ENCODE measurements at places on chromosomes 5 and 9.
A peak's percentile ranks its signal among the peaks of the same experiment; 100 is the strongest.

GRCh38 chr5:121053055-121053985 lies 589.2 kb downstream of the PRR16 start:
- no peaks in the 10 kb centered on the region for H3K4me1 ChIP-seq
- no peak overlapping the region for H3K4me3 ChIP-seq
- no peaks in the 10 kb centered on the region for H3K36me3 ChIP-seq
- H3K27me3 ChIP-seq: no peaks in the 10 kb centered on the region
- H3K27ac ChIP-seq: no peak overlapping the region
- DNase-seq: no peak

DNA sequence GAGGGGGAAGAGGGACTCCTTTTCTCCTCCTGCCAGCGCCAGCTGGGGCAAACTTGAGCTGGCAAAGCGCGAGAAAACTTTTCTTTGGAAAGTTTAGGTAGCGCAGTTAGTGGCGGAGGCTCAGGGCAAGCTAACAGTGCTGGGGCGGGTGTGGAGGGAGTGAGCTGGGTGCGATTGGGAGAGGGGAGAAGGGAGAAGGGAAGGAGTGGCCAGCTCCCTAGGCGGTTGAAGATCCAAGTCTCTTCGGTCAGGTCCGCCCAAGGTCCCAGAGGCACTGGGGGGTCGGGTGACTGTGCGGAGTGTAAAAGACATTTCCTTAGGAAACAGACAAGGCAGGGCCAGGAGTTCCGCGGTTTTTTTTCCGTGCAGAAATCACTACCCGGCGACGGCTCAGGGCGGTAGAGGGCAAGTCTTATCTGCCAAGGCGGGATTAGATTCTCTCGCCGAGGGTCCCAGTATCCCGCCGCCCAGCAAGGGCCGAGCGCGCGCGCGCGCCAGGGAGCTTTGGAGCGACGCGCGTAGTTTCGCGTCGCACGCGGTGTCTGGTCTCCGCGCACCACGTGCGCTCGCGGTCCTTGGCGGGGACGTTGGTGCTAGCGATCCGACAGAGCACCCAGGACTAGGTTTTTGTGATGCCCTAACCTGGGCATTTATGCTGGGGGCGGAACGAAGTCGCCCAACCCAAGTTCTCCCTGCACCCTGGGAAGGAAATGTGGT lies 33.6 kb upstream of the NFIB start:
- H3K36me3 ChIP-seq: no peaks in the 10 kb centered on the region
- peak overlapping the region; percentile 47 for H3K4me3 ChIP-seq
- H3K27me3 ChIP-seq: no peaks in the 10 kb centered on the region
- DNase-seq: no peak
- H3K27ac ChIP-seq: peak overlapping the region; percentile 36
- no peaks in the 10 kb centered on the region for H3K4me1 ChIP-seq

GRCh38 chr5:123599171-123599570 lies 87.2 kb downstream of the CSNK1G3 start:
- H3K4me3 ChIP-seq: no peak overlapping the region
- H3K4me1 ChIP-seq: no peaks in the 10 kb centered on the region
- H3K27me3 ChIP-seq: no peaks in the 10 kb centered on the region
- H3K27ac ChIP-seq: no peak overlapping the region

DNA sequence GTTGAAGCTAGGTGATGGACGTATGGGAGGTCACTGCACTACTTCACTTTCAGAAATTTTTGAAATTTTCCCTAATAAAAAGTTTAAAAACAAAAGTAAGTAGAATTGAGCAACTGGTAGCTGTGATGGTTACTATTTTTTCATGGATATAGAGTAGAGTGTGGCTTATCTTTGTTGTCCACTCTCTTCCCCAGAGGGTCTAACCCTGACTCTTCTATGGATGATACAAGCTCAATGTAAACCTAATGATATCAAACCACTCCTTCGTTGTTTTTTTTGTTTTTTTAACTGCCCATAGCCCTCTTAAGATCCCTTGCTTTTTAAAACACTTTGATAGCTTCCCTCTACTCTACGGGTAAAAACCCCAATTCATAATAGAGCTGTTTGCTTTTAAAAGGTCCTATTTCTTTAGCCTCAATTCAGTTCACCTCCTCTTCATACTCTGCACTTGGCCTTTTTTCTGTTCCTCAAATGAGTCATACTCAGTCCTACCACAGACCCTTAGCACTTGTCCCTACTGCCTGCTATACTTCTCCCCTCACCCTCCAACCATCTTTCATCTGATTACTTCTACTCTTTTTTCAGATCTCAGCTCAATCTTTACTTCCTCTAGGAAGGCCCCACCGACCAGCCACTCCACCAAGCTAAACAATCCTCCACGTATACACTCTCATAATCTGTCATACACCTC lies 2.6 kb downstream of the HDAC3 start:
- peaks cover 2% of the 10 kb centered on the region for H3K36me3 ChIP-seq
- no peaks in the 10 kb centered on the region for H3K27me3 ChIP-seq

- no peaks in the 10 kb centered on the region for H3K36me3 ChIP-seq
- no peak for DNase-seq
- H3K27ac ChIP-seq: no peak overlapping the region
- H3K4me1 ChIP-seq: no peaks in the 10 kb centered on the region
- no peaks in the 10 kb centered on the region for H3K27me3 ChIP-seq
- no peak overlapping the region for H3K4me3 ChIP-seq
Measured at GRCh38 chr5:1973391-1974013, 90.8 kb upstream of the IRX4 start.

- no peaks in the 10 kb centered on the region for H3K27me3 ChIP-seq
- no peaks in the 10 kb centered on the region for H3K36me3 ChIP-seq
- H3K4me3 ChIP-seq: no peak overlapping the region
- no peak overlapping the region for H3K27ac ChIP-seq
Measured at GRCh38 chr5:91787718-91788117, 404.6 kb upstream of the ARRDC3 start.

Measured in pancreas (tissue), 10 donors.